ENCODE measurements at places on chromosomes 16 and 17.

DNA sequence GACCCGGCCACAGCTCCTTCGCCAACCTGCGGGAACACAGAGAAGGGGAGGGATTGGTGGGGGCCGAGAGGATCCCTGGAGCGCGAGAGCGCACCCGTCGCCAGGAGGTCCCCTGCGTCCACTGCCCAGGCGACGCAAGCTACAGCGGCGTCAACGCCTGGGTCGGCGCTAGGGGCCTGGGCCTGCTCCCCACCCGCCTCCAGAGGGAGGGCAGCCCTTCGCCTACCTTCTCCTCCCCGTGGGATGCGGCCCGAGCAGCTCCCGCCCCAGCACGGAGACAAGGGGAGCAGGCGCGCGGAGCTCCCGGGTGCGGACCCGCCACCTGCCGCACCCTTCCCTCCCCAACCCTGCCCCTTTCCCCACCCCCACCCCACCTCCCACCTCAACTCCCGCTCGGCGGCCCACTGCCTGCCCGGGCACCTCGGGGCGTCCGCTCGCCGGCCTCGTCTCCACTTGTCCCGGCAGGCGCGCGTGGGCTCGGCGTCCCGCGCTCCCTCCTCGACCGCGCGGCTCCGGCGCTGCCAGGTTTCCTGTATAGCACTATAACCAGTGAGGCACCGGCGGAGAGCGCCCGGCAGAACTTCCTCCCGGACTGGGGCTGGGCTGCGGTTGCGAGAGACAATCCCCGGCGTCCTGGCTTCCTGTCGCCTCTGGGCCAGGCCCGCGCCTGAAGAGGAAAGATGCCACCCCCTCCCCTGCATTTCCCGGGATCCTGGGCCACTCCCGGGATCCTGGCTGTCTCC lies 119.1 kb upstream of the SMURF2 start:
- H3K27me3 ChIP-seq: peaks cover 32% of the 10 kb centered on the region
- peak overlapping the region; percentile 69 for H3K4me3 ChIP-seq
- H3K36me3 ChIP-seq: no peaks in the 10 kb centered on the region
- peak; percentile 64 for DNase-seq
- H3K27ac ChIP-seq: peak overlapping the region; percentile 26

- no peak overlapping the region for H3K27ac ChIP-seq
- H3K4me3 ChIP-seq: no peak overlapping the region
- H3K4me1 ChIP-seq: peaks cover 53% of the 10 kb centered on the region
- H3K27me3 ChIP-seq: no peaks in the 10 kb centered on the region
- H3K36me3 ChIP-seq: peaks cover 14% of the 10 kb centered on the region
- peak; percentile 86 for DNase-seq
These were observed 289.4 kb downstream of the SEC14L1 start for GRCh38 chr17:77429969-77430752.

DNA sequence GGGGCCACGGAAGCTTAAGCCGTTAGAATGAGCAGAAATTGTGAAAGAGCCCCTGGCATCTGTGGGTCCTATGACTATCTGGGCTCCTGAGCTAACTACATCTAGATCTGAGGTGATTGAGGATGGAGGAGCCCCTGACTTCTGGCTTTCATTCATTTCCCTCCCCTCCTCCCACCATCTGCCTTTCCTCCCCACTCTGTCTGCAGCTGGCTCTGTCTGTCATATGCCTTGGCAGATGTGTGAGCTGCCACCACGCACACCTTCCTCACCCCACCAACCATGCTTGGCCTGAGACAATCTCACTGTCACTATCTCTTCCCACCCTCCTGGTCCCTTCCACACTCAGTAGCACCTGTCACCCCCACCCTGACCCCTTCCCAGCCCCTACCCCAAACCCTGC lies 5.1 kb downstream of the CD300E start:
- H3K27ac ChIP-seq: no peak overlapping the region
- H3K36me3 ChIP-seq: no peaks in the 10 kb centered on the region
- peaks cover 60% of the 10 kb centered on the region for H3K27me3 ChIP-seq
- DNase-seq: no peak

- peaks cover 48% of the 10 kb centered on the region for H3K27me3 ChIP-seq
- H3K4me1 ChIP-seq: peaks cover 11% of the 10 kb centered on the region
- DNase-seq: no peak
- no peaks in the 10 kb centered on the region for H3K36me3 ChIP-seq
- H3K27ac ChIP-seq: no peak overlapping the region
- no peak overlapping the region for H3K4me3 ChIP-seq
These were observed 726 bp upstream of the SLC13A5 start for GRCh38 chr17:6713918-6714271.

- no peak overlapping the region for H3K4me3 ChIP-seq
- no peaks in the 10 kb centered on the region for H3K36me3 ChIP-seq
- H3K27ac ChIP-seq: no peak overlapping the region
- DNase-seq: no peak
These were observed 32.6 kb downstream of the FOXL1 start for GRCh38 chr16:86610779-86611524.

DNA sequence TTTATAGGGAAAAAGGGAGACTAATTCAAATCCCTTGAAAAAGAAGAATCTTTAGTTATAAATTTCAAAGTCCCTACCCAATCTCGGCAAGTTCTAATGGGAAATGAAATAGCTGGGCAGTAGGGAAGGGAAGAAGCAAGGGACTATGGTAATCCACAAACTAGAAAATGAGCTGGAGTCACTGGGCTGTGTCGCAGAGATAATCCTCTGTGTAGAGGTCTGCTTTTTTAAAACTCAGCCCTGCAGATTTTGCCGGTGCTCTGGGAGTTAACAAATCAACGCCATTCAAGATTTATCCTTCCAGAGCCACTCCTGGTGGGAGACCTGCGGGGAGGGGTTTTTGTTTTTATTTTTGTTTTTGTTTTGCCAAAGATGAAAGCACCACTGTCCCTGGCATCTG lies 20.8 kb downstream of the SNX11 start:
- no peak overlapping the region for H3K27ac ChIP-seq
- H3K4me3 ChIP-seq: no peak overlapping the region

DNA sequence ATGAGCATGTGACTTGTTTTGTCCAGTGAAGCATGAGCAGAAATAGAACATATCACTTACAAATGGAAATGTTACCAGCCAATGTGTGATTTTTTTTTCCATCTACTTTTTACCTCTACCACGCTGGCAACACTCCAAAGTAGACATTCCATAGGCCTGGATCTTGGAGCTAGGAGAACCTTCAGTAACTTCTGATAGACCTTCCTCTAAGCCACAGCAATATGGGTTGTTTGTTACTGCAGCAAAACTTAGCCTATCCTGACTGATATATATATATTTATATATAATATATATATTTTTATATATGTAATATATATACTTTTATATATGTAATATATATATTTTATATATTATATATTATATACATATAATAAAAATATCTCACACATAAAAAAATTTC lies 284.4 kb upstream of the XYLT1 start:
- H3K27me3 ChIP-seq: no peaks in the 10 kb centered on the region
- H3K27ac ChIP-seq: no peak overlapping the region
- DNase-seq: no peak
- no peaks in the 10 kb centered on the region for H3K36me3 ChIP-seq
- no peaks in the 10 kb centered on the region for H3K4me1 ChIP-seq
- H3K4me3 ChIP-seq: no peak overlapping the region

GRCh38 chr17:77691216-77692085 lies 267.1 kb upstream of the TNRC6C start:
- H3K36me3 ChIP-seq: no peaks in the 10 kb centered on the region
- DNase-seq: no peak
- peaks cover 53% of the 10 kb centered on the region for H3K27me3 ChIP-seq
- no peak overlapping the region for H3K4me3 ChIP-seq
- H3K27ac ChIP-seq: no peak overlapping the region

- H3K27ac ChIP-seq: no peak overlapping the region
- no peak for DNase-seq
- no peaks in the 10 kb centered on the region for H3K27me3 ChIP-seq
- H3K4me3 ChIP-seq: no peak overlapping the region
- no peaks in the 10 kb centered on the region for H3K36me3 ChIP-seq
- peaks cover 20% of the 10 kb centered on the region for H3K4me1 ChIP-seq
These were observed 96.8 kb downstream of the PGS1 start for GRCh38 chr17:78475211-78475610.

DNA sequence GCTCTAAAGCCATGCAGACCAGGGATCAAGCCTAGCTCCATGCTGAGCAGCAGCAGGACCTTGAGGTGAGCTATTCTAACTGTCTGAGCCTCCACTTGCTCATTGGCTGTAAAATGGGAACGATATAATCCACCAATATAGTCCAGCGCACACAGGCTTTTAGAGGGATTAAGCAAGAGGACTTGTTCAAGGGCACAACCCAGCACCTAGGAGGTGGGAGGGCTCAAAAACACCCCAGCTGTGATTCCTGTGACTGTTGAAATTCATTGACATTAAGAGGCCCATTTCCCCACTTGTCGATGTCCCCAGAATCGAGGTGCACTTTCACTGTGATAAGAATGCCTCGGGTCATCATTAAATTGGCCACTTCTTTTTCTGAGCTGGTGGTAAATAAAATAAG lies 4.1 kb downstream of the USH1G start:
- H3K27me3 ChIP-seq: peaks cover 88% of the 10 kb centered on the region
- no peak for DNase-seq
- H3K4me3 ChIP-seq: no peak overlapping the region

DNA sequence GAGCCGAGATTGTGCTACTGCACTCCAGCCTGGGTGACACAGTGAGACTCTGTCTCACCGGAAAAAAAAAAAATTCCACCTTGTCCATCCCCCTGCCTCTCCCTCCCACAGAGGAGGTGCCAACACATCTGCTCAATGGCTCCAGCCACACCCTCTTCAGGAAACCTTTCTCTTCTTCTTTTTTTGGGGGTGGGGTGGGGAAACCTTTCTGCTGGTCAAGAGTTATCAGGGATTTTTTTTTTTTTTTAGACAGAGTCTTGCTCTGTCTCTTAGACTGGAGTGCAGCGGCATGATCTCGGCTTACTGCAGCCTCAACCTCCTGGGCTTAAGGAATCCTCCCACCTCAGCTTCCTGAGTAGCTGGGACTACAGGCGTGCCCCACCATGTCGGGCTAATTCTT lies 18.7 kb downstream of the TNS4 start:
- no peaks in the 10 kb centered on the region for H3K27me3 ChIP-seq
- H3K27ac ChIP-seq: peak overlapping the region; percentile 99
- peaks cover 15% of the 10 kb centered on the region for H3K4me1 ChIP-seq
- H3K36me3 ChIP-seq: no peaks in the 10 kb centered on the region
- no peak for DNase-seq
- H3K4me3 ChIP-seq: no peak overlapping the region

- no peak overlapping the region for H3K4me3 ChIP-seq
- no peak for DNase-seq
- no peaks in the 10 kb centered on the region for H3K27me3 ChIP-seq
- no peaks in the 10 kb centered on the region for H3K36me3 ChIP-seq
These were observed 5.6 kb upstream of the RBL2 start for GRCh38 chr16:53428681-53429080.

- no peak overlapping the region for H3K4me3 ChIP-seq
- no peak overlapping the region for H3K27ac ChIP-seq
- H3K27me3 ChIP-seq: peaks cover 7% of the 10 kb centered on the region
- no peaks in the 10 kb centered on the region for H3K4me1 ChIP-seq
- no peak for DNase-seq
These were observed 21.0 kb downstream of the ACE start for GRCh38 chr17:63497708-63498483.

DNA sequence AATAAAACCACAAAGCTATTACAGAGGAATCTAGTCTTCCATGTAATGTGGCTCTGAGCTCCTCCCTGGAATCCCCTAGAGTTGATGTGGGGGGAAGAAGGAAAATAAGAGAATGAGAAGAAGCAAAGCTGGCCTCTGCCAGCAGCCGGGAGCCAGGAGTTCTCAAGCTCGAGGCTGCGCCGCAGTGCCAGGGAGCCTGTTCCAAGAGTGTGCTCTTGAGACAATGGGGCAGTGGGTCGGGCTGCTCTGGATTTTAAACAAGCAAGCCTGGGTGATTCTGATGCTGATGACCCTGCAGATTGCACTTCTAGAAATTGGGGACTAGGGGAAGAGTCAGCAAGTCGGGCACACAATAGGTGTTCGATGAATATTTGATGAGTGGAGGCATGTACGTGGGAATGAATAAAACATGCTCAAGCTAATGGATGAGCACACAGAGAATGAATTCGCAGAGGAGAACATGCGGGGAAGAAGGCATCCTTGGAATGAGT lies 119.9 kb downstream of the CMIP start:
- H3K27me3 ChIP-seq: no peaks in the 10 kb centered on the region
- no peaks in the 10 kb centered on the region for H3K4me1 ChIP-seq
- H3K4me3 ChIP-seq: no peak overlapping the region
- DNase-seq: no peak
- no peak overlapping the region for H3K27ac ChIP-seq

DNA sequence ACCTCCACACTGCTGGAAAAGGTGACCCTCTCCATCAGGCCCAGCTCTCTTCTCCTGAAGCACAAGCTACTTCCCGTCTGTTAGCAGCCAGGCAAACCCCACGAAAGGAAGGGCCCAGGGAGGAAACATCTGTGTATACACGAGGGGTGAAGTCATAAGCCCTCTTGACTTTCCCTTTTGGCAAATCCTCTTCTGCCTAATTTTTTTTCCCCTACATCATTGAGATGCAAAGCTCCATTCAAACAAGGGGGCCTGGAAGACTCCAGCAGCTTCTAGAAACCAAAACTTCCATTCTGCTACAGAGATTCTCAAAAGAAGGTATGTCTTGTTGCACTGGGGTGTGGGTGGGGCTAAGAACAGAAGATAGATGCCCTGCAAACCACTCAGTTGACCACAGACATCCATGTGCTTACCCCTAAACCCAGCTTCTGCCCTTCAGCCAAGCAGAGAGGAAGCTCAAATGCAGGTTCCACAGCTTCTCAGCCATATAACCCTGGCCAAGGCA lies 145.6 kb upstream of the RCVRN start:
- H3K27me3 ChIP-seq: no peaks in the 10 kb centered on the region
- no peak for DNase-seq
- no peaks in the 10 kb centered on the region for H3K36me3 ChIP-seq
- peaks cover 26% of the 10 kb centered on the region for H3K4me1 ChIP-seq
- no peak overlapping the region for H3K4me3 ChIP-seq

DNA sequence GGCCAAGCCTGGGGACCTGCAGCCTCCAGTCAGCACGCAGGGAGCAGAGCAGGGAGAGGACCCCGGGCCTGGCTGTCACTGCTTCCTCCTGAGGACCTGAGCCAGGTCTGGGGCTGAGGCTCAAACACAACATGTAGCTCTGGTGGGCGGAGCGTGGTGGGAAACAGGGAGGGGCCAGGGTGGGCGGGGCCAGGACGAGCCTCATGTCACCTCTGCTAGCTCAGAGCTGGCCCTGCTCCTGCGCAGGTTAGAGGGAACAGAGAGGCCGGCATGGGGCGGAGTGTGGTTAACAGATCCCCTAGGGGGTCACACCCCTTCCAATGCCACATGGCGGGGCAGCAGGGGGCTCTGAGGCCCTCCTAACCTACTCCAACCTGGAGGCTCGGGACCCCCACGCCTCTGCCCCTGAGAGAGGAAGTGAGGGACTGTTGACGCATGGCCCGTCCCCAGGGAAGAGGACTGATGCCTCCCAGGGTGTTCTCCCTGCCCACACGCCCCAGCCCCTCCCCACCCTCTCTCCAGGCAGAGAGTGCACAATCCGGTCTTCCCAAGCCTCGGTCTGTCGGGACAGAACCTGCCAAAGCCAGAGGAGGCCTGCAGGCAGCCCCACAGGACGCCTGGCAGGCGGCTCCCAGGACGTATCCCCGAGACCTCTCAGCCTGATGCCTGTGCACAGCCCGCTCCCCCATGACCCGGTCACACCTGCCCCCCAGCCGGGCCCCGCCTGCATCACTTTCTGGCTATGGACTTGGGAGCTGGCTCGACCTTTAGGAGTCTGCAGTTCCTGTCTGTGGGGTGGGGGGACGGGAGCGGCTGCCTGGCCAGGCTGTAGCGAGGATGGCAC lies 15.2 kb downstream of the PIEZO1 start:
- no peak overlapping the region for H3K27ac ChIP-seq
- peaks cover 96% of the 10 kb centered on the region for H3K4me1 ChIP-seq
- H3K36me3 ChIP-seq: no peaks in the 10 kb centered on the region
- no peak for DNase-seq
- H3K4me3 ChIP-seq: no peak overlapping the region
- H3K27me3 ChIP-seq: no peaks in the 10 kb centered on the region
